Right ventricle myocardium superior (tissue), 1 donor: ENCODE measurements at places on chromosomes 1 and 21. TPM values are rescaled to one million over a fixed set of nuclear protein-coding genes. Genes with fewer than 3 reads are reported as not detected.

- no peak for DNase-seq
These were observed 78.1 kb downstream of the DESI2 start for GRCh38 chr1:244730934-244731434.

DNA sequence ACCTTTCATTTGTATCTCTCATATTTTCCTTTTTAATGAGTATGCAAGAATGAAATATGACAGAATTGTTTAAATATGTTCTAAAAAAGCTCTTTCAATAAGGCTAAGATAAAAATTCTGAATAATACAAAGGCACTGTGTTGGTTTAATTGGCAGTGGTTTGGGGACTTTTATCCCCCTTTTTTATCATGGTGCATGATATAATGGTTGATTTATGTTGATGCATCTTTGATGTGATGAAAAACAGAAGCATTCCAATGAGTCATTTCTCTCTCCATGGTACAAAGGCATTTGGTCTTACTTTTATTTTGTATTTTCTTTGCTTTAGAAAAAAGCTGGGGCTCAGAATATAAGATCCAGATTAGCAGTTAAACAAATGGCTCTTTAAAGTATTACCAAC lies 127.2 kb upstream of the GREM2 start:
- DNase-seq = no peak

GRCh38 chr1:3731583-3732433 lies 20.4 kb upstream of the CCDC27 start:
- DNase-seq = no peak

- no peak for DNase-seq
These were observed 57.5 kb upstream of the KIAA0040 start for GRCh38 chr1:175250027-175250426.

GRCh38 chr1:235461954-235462353 lies 42.3 kb downstream of the B3GALNT2 start:
- no peak for DNase-seq

DNA sequence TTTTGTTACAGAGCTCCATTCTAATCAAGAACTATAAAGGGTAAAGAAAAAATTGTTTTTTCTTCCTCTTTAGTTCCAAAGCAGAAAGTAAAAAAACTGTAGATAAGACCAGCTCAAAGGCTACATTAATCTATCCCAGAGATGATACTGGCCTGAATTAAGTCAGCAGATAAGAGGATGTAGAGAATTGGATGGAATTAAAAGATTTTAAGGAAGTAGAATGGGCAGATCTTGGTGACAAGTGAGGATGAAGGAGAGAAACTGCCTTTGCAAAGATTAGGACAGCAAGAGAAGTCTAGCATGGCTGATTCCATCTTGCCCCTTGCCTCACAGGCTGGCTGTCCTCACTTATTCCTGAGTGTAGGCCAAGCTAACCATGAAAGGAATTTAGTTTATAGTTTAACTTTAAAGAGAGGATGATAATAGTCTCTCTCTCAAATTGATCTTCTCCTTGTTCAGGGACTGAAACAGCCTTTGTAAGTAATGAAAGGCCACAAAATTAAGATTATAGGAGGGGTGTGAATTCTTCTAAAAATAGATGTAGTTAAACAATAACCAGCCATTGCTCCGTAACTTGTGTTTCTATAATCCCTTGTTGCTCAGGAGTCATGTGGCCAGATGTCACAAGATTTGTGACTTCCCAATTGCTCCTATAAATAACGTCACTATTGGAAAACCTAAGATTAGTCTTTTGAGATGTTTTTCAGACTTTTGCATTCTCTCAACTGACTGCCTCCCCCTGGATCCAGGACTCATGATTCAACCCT lies 265.0 kb upstream of the USP24 start:
- no peak for DNase-seq

GRCh38 chr1:56576880-56577405 lies 2.4 kb downstream of the PLPP3 start:
- no peak for DNase-seq

DNA sequence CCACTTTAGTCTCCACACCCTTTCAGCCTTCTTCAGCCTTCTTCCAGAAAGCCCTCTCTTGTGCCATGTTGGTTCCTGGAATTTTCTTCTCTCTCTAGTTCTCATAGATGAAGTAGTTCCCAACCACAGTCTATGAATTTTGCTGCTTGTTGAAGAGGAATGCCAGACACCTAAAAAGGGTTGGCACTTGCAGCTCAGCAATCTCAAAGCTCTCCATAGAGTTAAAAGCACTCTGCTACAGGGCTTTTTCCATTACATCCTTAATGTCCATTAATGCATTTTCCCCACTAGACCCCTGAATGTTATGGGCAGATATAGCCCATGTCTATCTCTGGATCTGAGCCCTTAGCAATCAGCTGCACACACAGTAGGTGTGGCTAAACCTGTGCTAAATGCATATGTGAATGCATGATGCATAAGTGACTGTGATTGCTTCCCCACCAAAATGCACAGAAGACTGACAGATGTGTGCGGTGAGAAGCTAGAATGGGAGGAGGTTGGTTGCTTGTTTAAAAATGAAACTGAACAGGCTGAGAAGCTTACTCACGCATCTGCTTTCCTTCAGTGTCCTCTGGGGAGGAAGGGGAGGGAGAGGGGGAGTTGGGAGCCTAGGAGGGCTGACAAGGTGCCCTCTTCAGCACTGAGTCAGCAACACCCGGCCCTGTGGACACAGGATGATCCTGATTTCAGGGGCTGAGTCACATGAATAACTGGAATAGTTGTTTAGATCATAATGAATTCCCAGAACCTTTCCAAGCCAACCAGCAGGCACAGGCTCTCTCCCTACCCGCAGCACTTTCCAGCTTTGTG lies 146.1 kb upstream of the FGGY start:
- peak; percentile 86 for DNase-seq

- DNase-seq = no peak
These were observed 1350.0 kb upstream of the ADGRL2 start for GRCh38 chr1:80450711-80451110.

DNA sequence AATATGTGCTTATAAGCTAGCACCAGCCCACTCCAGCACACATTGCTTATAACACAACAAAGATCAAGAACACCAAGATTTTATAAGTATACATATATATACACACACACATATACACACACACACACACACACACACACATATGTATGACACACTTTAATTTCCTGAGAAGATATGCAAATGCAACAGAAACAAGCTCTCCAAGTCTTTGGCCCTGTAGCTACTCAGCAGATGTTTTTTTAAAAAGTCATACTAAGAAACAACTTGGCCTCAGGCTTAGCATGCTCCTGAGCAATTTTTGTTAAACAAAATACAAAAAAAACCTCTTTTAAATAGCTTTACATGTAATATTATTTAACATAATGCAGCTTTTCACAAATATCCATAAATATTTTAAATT lies 11.1 kb downstream of the TNFSF18 start:
- DNase-seq = no peak

The ELF3 gene
- total RNA-seq = 0.65 TPM

The PRDM16 gene
- total RNA-seq = 14.2 TPM

The C4BPA gene
- 0.08 TPM for total RNA-seq

The WNT4 gene
- not detected for total RNA-seq
